ENCODE measurements at places on chromosomes 1 and 21.

DNA sequence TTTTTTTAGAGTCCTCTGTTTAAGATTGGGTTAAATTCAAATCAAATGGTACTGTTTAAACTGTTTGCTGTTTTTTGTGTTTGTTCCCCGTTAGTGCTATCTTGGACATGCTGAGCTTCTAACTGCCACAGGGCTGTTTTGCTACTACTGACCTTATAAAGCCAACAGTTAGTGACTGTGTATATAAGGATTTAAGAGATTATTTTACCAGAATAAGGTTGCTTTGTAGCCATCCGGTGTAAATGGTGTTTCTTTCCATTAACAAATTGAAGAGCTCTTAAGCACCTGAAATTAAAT is 37.0 kb downstream of the ZNF281 start:
- no peak for DNase-seq

GRCh38 chr1:222653178-222653827 is 35.4 kb downstream of the MIA3 start:
- DNase-seq: no peak

DNA sequence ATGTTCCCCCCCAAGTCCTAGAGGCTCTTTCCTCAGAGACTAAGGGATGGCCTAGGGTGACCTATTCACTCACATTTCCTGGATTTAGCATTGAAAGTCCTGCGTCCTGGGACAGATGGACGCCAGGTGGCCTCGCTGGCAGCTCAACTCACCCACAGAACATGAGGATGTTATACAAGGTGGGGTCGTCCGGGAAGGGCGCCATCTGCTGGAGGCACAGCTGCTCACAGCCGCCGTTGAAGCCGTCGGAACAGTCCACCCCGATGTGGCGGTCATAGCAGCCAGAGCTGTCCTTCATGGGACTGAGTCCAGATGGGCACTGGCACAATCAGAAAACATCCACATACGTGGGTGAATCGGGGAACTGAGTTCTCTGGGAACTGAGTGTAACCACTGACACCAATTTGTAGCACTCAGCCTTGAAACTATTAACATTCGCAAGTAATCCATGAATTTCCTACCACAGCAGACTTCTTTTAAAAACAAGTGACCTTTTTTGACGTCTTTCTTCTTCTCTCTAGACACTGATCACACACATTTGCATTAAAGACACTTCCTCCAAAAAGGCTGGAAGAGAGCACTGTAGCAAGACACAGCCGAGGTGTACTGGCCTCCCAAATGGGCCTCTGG is 215.4 kb downstream of the ASTN1 start:
- DNase-seq: peak; percentile 65

GRCh38 chr1:3783651-3784474 is 11.3 kb downstream of the SMIM1 start:
- DNase-seq: no peak

DNA sequence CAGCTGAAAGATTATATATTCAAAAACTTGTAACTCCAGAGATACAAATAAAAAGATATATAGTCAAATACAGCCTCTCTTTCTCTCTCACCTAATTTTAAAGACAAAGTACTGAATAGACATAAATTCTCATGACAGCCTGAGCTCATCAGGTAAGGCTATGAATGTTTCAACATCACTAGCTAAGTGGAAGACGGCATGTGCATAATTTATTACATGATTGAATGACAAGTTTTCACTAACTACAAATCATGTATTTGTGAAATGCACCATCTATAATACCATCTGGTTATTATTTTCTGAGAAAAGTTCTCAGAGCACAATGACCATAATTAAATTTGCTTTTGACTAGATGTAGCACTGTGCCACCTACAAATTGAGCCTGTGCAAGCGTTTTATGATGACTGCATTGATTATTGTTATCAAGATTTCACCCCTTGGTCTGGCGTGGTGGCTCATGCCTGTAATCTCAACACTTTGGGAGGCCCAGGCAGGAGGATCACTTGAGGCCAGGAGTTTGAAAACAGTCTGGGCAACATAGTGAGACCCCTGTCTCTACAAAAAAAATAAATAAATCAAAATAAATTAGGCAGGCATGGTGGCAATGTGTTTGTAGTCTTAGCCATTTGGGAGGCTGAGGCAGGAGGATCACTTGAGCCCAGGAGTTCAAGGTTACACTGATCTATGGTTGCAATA is 128.2 kb downstream of the APP start:
- no peak for DNase-seq

DNA sequence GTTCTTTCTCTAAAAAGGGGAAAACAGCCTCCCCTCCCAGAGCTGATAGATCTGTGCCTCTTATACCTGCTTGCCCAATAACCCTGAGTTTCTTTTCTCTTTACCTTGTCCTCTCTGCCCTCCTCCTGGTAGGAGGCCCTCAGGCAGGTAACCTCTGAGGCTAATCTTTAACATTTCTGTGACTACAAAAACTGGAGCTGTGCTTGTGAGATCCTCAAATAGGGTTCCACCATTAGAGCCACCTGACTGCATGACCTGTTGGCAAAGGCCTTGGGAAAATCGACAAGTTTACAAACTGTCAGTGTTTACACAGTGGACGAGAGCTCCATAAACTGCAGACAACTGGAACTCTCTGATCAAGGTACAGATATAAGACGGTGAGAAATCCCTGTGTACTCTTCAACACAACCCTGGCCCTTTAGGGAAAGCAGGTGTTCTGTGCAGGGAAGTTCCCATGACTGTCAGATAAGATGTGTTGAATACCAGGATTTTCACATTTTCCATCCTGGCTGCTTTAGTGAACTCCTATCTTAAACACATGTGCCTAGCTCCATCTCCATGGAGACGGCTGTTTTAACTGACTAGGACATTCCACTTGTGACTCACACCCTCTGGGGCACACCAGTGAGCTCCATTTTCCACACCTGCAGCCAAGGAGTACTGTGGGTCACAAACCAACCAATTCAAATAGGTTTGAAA is 38.3 kb downstream of the ECE1 start:
- peak; percentile 88 for DNase-seq

GRCh38 chr1:204211046-204211445 is 2.7 kb downstream of the GOLT1A start:
- no peak for DNase-seq

GRCh38 chr1:218718977-218719376 is 373.8 kb downstream of the TGFB2 start:
- no peak for DNase-seq

DNA sequence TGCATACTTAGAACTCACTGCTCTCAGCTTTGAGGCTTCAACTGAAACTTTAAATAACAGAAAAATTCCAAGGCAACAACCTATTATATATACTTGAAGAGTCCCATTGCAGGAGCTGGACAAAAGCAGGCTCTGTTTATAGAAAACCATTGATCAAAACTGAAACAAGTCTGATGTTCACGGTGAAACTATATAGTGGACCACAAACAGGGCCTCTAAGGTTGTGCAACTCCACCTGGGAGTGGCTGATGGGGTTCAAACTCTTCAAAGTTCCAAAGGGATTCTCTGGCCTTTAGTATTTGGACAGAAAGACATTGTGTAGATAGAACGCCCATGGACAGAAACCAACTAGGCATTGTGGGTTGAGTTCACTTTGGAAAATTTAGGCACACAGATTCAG is 140.3 kb downstream of the ZC3H11B start:
- no peak for DNase-seq

- DNase-seq: no peak
Measured at GRCh38 chr1:114338191-114338890, 172.7 kb downstream of the TRIM33 start.

GRCh38 chr1:96387785-96388184 is 333.8 kb upstream of the PTBP2 start:
- no peak for DNase-seq

- DNase-seq: no peak
Measured at GRCh38 chr1:39692152-39693074, 1.2 kb upstream of the HPCAL4 start.

GRCh38 chr1:200496937-200497336 is 87.1 kb upstream of the ZNF281 start:
- no peak for DNase-seq

DNA sequence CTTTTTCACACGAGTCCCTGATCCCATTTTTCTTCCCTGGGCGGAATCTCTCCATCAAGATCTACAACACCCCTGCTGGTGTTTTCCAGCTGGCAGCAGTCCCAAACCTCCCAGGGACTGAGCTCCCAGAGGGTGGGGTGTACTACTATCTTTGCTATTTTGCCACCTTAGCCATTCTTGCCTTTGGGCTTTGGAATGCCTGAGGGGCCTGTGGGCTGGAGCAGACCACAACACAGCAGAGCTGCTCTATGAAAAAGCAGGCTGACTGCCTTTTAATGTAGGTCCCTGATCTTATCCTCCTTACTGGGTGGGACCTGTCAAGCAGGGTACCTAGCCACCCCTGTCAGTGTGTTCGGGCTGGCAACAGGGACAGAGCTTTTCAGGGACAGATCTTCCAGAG is 91.9 kb downstream of the KCNT2 start:
- no peak for DNase-seq

- DNase-seq: no peak
Measured at GRCh38 chr1:9245661-9246060, 11.1 kb downstream of the H6PD start.

GRCh38 chr21:45319461-45320211 is 31.9 kb upstream of the POFUT2 start:
- DNase-seq: peak; percentile 45

GRCh38 chr1:51288578-51288977 is 41.8 kb downstream of the TTC39A start:
- DNase-seq: no peak

All from MCF 10A (cell line).